Activated CD8-positive, alpha-beta T cell treated with anti-CD3 and anti-CD28 coated beads for 36 hours (primary cell): ENCODE measurements at places on chromosomes 16 and 17.

DNA sequence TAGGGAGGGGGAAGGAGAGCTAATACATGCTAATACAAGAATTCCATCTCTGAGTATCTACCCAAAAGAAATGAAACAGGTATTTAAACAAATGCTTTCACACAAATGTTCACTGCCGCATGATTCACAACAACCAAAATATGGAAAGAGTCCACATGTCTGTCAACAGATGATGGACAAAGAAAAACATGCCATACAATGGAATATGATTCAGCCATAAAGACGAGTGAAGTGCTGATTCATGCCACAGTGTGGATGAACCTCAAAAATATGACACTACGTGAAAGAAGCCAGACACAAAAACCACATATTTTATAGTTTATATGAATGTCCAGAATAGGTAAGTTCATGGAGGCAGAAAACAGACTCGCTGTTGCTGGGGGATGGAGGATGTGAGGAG is 321.4 kb downstream of the FOXL1 start:
- DNase-seq = no peak

GRCh38 chr17:78925662-78926555 is 722 bp upstream of the TIMP2 start:
- DNase-seq = peak; percentile 22

- DNase-seq = no peak
Measured at GRCh38 chr17:65542610-65543009, 18.8 kb downstream of the AXIN2 start.

- DNase-seq = no peak
Measured at GRCh38 chr16:1530883-1531637, 2.4 kb upstream of the TMEM204 start.

DNA sequence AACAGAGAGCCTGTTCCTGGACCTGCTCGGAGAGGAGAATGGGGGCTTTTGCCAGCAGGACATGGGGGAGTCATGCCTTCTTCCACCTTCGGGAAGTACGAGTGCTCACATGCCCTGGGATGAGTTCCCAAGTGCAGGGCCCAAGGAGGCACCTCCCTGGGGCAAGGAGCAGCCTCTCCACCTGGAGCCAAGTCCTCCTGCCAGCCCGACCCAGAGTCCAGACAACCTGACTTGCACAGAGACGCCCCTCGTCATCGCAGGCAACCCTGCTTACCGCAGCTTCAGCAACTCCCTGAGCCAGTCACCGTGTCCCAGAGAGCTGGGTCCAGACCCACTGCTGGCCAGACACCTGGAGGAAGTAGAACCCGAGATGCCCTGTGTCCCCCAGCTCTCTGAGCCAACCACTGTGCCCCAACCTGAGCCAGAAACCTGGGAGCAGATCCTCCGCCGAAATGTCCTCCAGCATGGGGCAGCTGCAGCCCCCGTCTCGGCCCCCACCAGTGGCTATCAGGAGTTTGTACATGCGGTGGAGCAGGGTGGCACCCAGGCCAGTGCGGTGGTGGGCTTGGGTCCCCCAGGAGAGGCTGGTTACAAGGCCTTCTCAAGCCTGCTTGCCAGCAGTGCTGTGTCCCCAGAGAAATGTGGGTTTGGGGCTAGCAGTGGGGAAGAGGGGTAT is 39.3 kb upstream of the IL21R start:
- no peak for DNase-seq

DNA sequence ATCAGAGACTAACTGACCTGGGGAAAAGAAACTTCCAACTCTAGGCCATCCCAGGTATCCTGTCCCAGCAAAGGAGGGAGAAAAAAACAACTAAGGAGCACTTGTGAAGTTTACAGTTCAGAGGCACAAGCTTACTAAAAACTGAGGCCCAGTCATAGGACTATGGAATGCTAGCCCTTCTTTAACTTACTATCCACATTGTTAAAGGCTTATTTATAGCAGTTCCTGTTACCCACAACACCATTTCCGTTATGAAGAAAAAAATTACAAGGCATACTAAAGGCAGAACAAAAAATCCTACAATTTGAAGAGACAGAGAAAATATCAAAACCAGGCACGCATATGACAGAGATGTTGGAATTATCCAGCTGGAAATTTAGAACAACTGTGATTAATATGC is 159.1 kb downstream of the CDH11 start:
- no peak for DNase-seq

- DNase-seq = peak; percentile 80
Measured at GRCh38 chr17:1627982-1628855, at the start of gene SLC43A2. SLC43A2 (minus strand) TSS chr17:1628834; CDS start chr17:1627874, 960 bp downstream.

DNA sequence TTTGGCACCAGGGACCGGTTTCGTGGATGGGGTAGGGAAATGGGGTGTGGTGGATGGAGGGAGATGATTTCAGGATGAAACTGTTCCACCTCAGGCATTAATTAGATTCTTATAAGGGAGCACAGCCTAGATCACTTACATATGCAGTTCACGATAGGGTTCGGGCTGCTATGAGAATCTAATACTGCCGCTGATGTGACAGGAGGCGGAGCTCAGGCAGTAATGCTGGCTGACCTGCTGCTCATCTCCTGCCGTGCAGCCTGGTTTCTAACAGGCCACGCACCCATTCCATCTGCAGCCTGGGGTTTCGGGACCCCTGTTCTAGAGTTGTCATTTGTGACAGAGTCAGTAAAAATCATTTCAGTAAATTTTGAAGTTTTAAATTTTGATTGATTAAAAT is 99.7 kb downstream of the CHD9 start:
- DNase-seq = no peak

- DNase-seq = no peak
Measured at GRCh38 chr16:66728117-66728787, 23.2 kb downstream of the DYNC1LI2 start.

GRCh38 chr17:42920106-42920900 is 19.7 kb downstream of the G6PC1 start:
- no peak for DNase-seq

DNA sequence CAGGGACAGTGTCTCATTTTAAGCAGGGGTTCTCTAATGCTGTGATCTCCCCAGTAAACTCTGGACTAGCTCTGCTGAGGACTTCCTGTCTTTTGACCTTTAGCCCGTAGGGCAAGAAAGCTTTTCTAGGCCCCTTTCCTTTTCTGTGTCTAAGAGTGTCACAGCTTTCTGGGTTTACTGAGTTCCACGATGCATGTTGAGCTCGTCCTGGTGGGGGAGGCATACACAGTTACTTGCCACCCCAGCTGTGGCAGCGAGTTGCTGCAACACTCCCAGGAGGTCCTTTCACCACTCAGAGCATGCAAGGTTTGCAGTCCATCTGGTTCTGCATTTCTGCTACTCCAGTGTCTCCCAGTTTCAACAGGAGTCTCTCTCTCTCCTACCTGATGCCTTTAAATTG is 23.7 kb downstream of the NOD2 start:
- DNase-seq = no peak

GRCh38 chr17:74960570-74961342 is 11.8 kb downstream of the HID1 start:
- DNase-seq = peak; percentile 75

GRCh38 chr17:74892013-74892841 is 1.2 kb downstream of the FADS6 start:
- DNase-seq = no peak

GRCh38 chr16:10868104-10868595 is 8.9 kb upstream of the CIITA start:
- DNase-seq = no peak

DNA sequence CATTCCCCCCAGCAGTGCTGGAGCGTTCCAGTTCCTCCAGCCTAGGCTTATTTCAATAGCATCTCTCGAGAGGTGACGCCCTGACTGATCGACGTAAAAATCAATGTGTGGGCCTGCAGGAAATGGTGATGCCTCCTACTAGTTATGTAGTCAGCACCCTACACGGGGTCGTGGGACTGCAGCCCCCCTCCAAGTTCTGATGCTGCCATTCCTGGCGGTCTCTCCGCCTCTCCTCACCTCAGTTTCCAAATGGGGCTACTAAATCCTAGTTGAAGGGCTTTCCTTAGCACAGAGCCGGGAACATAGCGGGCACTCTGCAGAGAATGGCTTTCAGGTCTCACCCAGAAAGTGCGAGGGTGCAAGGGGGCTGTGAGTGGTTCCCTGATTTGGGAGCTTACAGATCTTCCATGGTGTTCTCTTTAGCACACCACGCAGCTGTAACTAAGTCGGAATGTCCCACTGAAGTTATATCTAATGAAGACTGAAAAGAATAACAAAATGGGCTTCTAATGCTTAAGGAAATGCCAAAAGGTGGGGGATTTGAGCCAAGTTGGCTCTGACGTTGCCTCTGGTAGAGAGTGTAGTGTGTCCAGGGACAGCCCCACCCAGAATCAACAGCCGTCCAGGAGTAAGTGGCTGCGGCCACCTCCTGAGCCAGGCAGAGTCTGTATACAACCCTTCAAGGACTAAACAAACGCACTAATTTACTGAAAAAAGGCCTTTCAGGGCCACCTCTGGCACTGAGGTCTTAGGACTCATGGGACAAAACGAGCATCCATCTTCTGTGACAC is 299.7 kb upstream of the FOXF1 start:
- no peak for DNase-seq

GRCh38 chr16:30458561-30459394 is 13.1 kb upstream of the SEPHS2 start:
- peak; percentile 97 for DNase-seq

DNA sequence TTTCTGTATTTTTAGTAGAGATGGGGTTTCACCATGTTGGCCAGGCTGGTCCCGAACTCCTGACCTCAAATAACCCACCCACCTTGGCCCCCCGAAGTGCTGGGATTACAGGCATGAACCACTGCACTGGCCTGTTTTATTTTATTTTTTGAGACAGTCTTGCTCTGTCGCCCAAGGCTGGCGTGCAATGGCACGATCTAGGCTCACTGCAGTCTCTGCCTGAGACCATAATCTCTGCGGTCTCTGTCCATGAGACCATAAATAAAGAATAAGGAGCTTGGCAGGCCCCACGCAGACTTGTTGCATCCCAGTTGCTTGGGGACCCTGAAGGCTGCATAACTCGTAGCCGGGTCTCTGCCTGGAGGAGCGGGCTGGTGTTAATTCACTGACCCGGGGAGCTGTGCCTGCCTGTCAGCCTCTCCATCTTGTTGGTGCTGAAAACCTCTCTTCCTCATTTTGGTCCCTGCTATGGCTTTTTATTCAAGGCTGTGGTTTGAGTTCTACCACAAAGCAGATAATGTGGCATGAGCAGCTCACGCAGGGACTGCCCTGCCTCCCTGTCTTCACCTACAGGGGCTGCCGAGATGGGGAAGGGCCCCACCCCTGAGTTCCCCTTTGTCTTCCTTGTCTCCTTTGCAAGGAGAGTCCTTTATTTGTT is 82.1 kb downstream of the MSI2 start:
- DNase-seq = no peak

DNA sequence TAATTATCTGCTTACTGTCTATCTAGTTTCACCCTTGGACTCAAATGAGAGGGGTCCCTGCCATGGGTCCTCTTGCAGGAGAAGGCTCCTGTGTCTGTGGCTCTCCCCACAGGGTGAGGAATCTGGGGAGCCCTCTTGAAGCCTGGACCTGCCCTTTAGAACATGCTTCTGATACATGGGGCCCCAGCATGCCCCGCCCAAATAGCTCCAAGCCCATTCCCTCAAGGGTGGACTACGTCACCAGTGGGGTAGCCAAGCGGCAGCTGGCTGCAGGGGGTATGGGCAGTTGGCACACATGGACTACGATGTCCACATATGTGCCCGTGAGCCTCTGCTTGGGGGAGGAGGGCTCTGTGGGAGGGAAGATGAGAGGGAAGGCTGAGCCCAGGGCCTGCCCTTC is 39.3 kb downstream of the ARHGAP27 start:
- DNase-seq = no peak

DNA sequence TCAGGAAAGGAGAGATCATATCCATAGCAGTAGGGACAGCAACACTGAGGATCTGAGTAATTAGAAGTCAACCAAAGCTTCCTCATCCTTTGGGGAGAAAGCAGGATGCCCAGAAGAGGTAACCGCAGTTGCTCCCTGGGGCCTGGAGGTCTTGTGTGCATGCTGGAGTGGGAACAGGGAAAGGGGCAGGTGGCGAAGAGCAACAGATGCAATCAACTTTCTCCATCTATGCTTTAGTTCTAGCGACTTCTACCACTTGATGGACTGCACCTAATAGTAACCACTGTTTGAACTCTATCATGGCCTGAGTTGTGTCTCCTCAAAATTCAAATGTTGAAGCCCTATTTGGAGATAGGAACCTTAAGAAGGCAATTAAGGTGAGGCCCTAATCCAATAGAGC is 503.8 kb downstream of the NPIPA7 start:
- no peak for DNase-seq

DNA sequence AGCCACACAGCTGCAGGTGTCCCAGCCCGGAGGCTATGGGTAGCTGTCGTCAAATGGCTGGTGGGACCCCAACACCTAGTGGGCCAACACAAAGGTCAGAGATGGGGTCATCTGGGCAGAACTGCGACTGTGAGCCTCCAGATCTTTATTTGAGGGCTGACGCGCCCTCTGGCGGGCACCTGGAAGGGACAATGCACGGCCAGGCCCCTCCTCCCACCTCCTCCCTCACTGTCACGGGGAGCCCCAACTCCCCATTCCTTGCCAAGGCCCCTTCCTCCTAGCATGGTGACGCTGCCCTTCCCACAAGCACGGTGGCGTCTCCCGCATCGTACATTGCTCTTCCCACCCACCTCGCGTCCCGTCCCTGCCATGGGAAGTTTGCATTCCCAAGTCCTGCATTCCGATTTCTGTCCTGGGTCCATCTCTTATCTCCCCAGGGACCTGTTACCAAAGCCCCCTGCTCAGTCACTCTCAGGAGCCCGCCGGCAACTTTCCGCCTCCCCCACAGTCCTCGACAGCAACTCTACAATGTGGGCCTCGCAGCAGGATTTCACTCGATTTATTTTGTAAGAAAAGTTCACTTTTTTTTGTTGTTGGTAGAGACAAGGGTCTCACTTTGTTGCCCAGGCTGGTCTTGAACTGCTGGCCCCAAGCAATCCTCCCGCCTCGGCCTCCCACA is 1.0 kb downstream of the TLE7 start:
- DNase-seq = peak; percentile 52

DNA sequence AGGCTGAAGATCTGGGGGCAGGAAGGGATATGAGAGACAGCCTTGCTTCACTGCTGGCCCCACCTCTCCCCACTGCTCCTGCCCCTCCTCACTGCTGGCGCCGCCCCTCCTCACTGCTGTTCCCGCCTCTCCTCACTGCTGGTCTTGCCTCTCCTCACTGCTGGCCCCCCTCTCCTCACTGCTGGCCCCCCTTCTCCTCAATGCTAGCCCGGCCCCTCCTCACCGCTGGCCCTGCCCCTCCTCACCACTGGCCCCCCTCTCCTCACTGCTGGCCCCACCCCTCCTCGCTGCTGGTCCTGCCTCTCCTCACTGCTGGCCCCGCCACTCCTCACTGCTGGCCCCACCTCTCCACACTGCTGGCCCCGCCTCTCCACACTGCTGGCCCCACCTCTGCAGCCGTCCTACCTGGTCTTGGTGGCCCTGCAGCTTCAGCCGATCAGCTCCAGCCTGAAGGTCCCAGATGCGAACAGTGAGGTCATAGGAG is 9.5 kb upstream of the PAM16 start:
- peak; percentile 23 for DNase-seq

GRCh38 chr17:73281928-73282327 is 20.2 kb upstream of the CPSF4L start:
- no peak for DNase-seq

DNA sequence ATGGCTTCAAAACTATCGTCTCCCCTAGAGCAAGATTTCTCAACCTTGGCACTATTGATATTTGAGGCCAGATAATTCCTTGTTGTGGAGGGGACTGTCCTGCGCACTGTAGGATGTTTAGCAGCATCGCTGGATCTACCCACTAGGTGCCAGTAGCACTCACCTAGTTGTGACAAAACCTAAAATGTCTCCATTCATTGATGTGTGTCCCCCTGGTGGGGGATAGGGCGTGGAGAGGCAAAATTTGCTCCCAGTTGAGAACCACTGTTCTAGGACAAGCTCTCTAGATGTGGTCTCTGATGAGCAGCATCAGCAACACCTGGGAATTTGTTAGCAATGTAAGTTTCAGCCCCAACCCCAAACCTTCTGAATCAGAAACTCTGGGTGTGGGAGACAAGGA is 259.0 kb downstream of the XYLT1 start:
- DNase-seq = peak; percentile 68
